ENCODE measurements at places on chromosomes 2 and 18. TPM values are rescaled to one million over a fixed set of nuclear protein-coding genes. Genes with fewer than 3 reads are reported as not detected.

DNA sequence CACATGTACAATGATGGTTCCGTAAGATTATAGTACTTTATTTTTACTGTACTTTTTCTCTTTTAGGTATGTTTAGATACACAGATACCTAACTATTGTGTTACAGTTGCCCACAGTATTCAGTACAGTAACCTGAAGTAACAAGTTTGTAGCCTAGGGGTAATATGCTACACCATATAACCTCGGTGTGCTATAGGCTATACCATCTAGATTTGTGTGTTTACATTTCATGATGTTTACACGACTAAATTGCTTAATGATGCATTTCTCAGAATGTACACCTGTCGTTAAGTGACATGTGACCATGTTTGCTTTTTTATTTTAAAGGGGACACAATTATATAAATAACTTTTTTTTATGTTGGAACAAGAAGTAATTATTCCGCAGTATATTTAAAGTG, 34.5 kb downstream of the PIK3C3 start:
- DNase-seq: no peak

DNA sequence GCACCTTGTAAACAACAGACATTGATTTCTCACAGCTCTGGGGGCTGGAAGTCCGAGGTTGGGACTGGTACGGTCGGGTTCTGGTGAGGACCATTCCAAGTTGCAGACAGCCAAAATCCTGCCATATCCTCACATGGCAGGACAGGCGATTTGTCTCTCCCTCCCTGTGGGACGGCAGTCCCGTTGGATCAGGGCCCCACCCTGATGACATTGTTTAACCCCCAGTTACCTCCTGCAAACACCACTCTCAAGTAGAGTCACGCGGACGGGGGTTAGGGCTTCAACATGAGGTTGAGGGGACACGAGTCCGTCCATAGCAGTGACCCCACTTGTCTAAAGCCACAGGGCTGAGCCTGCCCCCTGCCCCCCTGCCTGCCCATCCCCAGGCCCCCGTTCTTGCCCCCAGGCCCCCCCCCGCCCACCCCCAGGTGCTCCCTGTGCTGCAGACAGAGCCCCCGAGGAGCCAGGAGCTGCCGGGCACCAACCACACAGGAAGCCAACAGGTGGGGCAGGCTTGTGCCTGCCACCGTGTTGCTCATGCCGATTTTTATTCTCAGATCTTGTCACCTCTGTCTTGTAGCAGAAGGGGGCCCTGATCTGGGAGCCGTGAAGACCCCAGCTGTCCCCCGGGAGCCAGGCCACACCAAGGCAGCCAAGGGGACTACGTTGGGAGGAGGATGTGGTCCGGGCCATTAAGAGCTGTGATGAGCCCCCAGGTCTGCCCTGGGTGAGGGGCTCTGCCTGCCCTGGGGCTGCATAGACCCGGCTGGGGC, 82.2 kb downstream of the NFATC1 start:
- DNase-seq: no peak

- no peak for DNase-seq
Measured at GRCh38 chr2:28704621-28705020, 47.0 kb upstream of the PPP1CB start.

DNA sequence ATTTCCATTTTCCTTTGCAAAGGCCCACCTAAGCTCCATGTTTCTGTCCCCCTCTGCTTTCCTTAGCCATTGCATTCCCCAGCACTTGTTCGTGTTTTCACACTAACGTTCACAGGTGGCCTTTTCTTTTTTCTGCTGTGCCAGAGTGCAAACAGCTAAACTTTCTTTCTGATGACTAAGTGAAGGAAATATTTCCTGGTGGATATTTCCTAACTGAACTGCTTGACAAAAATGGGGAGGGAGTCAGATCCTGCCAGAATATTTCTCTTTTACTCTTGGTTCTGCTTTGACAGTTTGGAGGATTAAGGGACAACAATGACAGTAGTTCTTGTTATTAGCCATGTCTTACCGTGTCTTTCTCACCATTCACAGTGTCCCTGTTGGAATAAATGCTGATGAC, 344.0 kb downstream of the ARHGAP15 start:
- DNase-seq: no peak

- no peak for DNase-seq
Measured at GRCh38 chr2:44707945-44708660, 233.4 kb upstream of the SIX3 start.

DNA sequence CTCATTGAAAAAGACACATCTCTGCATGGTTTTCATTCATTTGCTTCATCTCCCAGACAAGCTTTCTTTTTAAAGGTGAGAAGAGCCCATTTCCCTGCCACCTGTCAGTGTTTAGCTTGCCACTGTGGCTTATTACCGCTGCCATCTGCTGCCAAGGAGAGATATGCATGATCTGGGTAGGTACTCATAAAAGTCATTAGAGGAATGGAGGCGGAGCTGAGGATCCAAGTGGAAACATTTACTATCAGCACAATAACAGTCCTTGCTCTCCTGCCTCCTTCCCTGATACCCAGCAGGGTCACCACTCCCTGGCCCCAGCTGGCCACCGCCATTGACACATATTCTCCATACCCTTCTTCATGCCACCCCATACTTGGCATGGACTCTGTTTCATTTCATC, 390.4 kb downstream of the TSN start:
- DNase-seq: no peak

DNA sequence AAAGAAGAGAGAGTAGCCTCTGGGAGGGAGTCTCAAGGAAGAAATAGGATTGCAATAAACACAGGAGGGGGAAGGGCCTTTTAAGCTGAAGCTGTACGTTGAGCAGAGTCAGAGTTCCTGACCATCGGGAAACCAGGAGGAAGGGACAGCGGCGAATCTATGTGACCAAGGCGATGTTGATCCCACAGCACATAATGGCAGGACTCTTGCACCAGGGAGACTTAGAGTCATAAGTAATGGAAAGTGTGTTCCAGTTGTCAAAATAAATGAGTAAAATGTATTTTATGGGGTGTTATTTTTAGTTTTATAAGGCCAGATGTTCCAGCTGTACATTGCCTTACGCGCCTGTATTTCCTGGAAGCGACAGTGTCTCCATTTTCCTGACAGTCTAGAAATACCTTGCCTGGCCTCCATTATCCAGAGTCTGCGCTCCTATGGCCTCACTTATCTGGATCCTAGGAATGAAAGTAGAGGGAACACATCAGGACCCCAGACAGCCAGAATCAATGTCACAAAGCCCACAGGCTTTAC, 152.8 kb upstream of the COPS8 start:
- DNase-seq: no peak

DNA sequence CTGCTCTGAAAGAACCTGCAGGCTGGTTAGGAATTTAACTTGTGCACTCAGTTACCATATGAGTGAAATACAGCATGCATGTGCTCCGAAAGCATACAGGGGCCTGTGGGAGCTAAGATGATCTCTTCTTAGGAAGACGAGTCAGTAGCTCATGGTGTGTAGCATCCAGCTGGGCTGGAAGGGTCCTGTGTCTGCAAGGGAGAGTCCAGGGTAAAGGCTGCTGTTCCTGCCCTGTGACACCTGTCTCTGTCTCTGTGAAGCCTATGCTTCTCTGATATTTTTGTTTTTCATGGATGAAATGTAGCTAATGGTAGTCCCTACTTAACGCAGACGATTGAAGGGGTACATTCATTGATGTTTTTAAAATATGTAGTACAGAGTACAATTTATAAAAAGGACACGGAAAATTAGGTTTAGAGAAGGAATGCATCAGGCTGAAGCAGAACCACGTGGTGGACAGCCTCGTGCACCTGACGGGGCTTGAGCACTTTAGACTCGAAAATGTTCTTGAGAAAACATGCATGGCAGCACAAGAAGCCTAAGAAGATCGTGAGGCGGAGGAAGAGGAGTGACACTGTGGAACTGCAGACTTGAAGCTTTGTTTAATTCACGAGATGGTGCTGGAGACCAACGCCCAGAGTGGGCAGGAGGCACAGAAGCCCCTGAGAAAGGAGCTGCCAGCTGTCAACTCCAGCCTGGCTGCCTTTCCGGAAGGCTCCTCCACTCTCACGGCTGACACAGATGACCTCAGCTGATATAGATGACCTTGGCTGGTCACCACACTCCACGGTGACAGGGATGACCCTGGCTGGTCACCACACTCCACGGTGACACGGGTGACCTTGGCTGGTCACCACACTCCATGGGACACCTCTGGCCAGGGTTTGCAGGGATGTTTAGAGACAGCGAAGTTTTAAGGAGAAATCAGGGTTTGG, 110.6 kb downstream of the TMEM18 start:
- no peak for DNase-seq

GRCh38 chr2:236767941-236768340, 198.3 kb downstream of the ACKR3 start:
- DNase-seq: no peak

GRCh38 chr2:118225666-118226065, 137.4 kb downstream of the INSIG2 start:
- DNase-seq: no peak

GRCh38 chr2:121073320-121074210, 211.4 kb downstream of the TFCP2L1 start:
- DNase-seq: no peak

- DNase-seq: no peak
Measured at GRCh38 chr2:26333293-26333692, 12.7 kb upstream of the SELENOI start.

DNA sequence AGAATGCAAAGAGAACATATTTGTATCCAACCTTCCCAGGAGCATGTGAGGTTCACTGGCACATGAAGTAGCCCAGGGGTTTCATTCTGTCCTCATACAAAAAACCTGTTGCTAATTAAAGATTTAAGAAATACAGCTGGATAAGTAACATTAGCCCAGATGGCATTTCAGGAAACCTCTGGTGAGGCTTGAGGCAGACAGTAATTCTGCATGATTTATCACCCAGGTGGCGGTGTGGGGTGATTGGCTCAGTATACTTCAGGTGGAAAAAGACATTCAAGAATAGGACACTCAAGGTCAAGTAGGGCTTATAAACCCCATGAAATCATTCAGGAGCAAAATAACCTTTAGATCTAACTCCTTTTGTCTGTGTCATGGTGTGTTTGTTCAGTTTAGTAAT, 237.4 kb downstream of the RNF144A start:
- DNase-seq: no peak

GRCh38 chr18:48845174-48845573, 105.6 kb downstream of the SMAD7 start:
- DNase-seq: no peak

DNA sequence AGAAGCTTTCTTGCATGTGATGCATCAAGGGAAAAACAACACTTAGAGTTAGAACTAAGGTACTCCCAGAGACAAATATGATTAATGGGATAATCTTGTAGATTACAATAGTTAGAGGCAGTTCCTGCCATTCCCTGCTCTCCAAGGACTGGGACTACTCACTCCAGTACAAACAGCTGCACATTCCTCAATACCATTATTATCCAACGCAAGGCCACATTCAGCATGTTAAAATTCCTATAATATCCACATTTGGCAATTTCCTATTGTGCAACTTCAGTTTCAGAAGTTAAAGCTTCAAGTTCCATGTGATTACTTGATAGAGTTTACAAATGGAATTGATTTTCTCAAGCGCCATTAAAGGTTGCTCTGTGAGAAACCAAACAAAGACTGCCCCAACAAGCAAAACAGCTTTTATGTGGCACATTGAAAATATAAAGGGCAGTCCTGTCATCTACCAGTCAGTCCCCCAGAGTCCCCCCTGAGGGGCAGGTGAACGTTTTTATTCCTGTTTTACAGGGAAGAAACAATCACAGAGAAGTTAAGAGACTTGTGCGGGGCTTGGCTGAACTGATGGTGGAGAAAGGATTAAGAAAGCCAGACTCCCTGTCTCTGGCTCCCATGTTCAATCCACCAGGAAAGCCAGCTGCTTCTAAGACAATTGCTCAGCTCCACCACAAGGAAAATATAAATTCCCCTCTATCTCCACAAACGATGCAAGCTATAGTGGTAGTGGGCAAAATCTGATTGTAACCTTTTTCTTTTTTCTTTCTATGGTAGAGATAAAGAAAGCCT, 72.6 kb downstream of the TXNL1 start:
- peak; percentile 74 for DNase-seq

DNA sequence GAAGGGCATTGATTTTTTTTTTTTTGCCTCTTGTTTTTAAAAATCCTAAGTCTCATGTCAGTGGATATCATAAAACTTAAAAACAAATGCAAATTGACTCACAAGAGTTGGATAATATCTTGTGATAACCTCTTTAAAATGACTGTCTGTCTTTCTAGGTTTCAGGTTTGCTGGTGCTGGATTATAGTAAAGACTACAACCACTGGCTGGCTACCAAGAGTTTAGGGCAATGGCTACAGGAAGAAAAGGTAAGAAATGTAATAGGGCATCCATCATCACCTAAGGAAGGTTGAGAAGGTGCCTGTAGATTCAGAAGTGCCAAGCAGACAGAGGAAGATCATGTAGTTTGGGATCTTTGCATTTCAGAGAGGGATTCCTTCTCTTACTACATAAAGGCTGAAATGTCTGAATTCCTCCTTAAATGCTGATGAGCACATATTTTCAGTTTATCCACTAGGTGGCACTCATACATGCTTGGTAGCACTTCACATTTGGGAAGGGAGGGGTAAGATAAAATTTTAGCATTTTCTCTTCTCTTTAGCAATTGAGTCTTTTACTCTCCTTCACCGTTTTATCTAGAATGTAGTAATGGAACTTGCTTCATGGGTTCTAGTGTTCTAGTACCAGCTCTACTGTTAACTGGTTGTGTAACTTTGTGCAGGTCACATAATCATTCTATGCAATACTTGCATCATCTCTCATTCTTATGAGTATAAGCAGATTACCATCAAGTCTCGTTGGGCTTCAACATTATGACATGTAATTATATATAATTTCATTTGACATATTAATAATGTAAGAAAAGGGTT, 21.1 kb downstream of the CPS1 start:
- peak; percentile 17 for DNase-seq

GRCh38 chr2:222707689-222708273, 36.3 kb downstream of the MOGAT1 start:
- no peak for DNase-seq

DNA sequence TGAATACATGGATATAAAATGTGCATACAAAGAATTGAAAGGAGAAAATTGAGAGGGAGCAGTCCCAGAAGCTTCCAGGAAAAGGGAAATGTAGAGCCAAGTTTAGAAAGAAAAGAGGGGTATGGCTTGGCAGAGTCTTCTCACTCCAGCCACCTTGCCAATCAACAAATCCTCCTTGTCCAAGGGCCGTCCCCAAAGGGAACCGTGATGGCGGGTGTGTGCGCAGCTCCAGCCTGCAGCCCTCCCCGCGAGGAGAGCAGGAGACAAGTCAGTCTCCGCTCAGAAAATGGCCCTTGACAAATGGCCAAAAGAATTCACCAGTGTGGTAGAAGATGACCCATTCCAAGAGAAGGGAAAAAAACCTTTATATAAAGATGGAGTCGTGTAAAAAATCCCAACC, 448.3 kb upstream of the POU3F3 start:
- DNase-seq: no peak

Gene DSG4
- total RNA-seq: not detected

Gene STARD6
- total RNA-seq: not detected

Gene SATB2
- total RNA-seq: 4.0 TPM

Gene UPP2
- not detected for total RNA-seq

Gene DSG2
- total RNA-seq: 66.0 TPM

Gene ABCA12
- total RNA-seq: 0.34 TPM

Gene OXER1
- total RNA-seq: 1.7 TPM

Gene NFE2L2
- 98.4 TPM for total RNA-seq
